ENCODE measurements at places on chromosomes 13 and 19.

- no peak for DNase-seq
Measured at GRCh38 chr13:76832258-76832988, 53.8 kb downstream of the KCTD12 start.

DNA sequence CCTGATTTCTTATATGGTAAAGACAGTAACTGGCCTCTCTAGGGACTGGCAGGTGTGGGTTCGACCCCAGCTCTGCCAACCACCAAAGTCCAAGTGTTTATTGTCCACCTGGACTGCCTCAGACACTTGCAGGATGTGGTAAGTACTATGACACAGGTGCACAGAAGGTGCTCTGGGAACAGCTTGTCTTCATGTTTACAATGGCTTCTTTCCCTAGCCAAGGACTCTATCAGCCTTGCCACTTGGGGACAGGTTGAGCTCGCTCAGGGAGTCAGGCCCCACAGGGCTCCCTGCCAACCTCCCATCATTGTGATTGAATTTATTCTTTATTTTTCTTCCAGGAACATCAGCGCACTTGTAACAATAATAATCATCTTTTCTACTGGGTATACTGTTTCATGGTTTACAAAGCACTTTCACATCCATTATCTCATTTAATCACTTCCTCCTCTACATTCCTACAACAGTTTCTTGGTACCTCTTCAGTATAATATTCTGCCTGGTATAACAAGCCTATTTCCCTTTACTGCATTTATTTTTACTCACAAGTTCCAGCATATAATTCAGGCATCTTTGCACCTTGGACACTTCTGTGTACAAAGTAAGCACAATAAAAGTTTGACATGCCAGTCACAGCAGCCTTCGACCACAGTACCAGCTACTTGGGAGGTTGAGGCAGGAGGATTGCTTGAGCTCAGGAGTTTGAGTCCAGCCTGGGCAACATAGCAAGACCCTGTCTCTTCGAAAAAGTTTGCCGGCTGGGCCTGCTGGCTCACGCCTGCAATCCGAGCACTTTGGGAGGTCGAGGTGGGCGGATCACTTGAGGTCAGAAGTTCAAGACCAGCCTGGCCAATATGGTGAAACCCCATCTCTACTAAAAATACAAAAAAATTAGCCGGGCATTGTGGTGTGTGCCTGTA is 24.2 kb upstream of the GATAD2A start:
- DNase-seq, result no peak

GRCh38 chr19:56840451-56841192 is at the start of the genes PEG3 and ZIM2:
Gene PEG3 (minus strand): TSS chr19:56840726. CDS start chr19:56824655, 16,071 bp downstream.
Gene ZIM2 (minus strand): TSS chr19:56840726. CDS start chr19:56824277, 16,449 bp downstream.
- no peak for DNase-seq

- no peak for DNase-seq
Measured at GRCh38 chr13:73571376-73571775, 512.6 kb downstream of the KLF5 start.
